ENCODE measurements at places on chromosomes 11 and 22.
A peak's percentile ranks its signal among the peaks of the same experiment; 100 is the strongest.

GRCh38 chr11:22859756-22860155, 518 bp downstream of the CCDC179 start:
- DNase-seq: no peak

GRCh38 chr11:26556582-26556981, 15.5 kb downstream of the MUC15 start:
- no peak for DNase-seq

DNA sequence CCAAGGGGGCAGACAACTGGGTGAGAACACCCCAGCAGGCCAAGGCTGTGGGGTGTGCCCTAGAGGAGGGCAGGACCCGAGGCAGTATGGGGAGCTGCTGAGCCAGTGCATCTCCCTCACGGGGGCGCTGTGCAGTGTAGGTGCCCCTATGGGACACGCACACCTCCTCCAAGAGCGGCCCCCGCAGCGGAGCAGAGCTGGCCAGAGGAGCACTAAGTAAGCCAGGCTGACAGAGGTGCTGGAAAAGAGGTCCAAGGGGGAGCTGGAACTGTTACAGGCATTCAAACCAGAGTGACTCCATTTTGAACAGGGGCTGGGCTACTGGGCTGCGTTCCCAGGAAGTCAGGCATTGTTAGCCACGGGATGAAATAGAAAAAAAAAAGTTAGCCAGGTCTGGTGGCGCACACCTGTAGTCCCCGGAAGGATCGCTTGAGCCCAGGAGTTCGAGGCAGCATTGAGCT, 41.8 kb downstream of the TST start:
- DNase-seq: peak; percentile 3

DNA sequence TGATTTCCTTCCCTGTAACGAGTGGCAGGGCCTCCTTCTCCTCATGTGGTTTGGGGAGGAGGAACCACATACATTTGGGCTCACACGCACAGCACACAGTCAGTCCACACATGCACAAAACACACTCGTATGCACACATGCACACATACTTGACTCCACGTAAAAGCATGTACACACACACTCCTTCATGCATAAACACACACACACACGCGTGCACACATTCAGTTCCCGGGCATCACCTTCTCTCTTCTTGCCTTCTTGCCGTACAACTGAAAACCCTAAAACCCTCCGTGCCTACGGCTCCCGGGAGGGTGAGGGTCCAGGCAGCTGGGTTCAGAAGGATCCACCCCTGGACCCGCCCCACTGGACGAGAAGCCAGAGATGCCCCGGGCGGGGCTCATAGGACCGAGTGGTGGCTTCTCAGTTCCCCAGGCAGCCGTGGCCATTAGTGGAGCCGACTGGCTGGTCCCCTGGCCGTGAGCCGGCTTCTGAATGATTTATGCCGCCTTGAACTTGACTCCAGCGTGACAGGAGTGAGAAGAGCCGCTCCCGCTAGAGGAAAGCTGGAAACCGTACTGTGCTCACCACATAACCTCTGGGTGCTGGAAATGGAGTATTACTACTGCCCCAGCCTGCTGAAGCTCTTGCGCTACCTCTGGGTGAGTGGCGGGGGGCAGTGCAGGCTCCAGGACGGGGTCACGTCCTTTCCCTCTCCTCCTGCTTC, 117.4 kb downstream of the KIAA1671 start:
- no peak for DNase-seq

DNA sequence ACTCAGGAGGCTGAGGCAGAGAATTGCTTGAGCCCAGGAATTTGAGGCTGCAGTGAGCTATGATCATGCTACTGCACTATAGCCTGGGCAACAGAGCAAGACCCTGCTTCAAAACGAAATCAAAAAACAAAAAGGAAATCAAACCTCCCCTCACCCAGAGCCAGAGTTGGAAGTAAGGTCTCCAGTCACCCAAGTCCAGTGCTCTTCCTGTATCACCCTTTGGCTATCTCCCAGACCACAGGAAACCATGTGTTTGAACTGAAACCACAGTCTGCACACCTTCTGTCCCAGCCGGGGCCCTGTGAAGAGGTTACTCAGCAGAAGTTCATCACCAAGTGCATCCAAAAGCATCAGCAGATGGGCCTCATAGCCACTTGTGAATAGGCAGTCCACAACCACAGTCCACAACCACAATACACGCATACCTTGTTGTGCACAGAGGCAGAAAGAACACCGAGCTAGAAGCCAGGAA, 4.6 kb downstream of the MYH9 start:
- no peak for DNase-seq

DNA sequence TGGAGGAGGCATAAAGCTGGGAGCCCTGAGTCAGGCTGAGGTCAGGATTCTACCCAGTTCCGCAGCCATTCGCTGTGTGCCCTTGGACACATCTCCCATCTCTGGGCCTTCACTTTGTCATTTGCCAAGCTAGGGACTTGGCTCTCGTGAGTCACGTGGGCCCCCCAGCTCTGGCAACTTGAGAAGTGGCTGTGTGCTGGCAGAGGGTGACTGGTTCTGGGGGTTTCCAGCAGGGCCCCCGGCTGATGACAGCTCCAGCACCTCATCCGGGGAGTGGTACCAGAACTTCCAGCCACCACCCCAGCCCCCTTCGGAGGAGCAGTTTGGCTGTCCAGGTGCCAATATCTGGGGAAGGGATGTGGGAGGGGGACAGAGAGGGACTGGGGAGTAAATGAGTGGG, 46.6 kb downstream of the CD6 start:
- no peak for DNase-seq

DNA sequence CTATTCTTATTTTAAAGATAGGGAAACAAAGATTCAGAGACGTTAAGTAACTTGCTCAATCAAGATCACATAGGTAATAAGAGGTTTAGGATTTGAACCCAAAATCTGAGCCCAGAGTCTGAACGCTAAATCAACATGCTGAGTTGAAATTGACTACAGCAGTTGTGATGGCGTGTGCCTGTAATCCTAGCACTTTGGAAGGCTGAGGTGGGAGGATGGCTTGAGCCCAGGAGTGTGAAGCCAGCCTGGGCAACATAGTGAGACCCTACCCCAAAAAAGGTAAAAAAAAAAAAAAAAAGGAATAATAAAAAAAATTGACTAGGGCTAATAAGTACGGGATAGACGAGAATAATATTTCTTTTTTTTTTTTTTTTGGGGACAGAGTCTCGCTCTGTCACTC, 1.4 kb upstream of the NR1H3 start:
- no peak for DNase-seq

DNA sequence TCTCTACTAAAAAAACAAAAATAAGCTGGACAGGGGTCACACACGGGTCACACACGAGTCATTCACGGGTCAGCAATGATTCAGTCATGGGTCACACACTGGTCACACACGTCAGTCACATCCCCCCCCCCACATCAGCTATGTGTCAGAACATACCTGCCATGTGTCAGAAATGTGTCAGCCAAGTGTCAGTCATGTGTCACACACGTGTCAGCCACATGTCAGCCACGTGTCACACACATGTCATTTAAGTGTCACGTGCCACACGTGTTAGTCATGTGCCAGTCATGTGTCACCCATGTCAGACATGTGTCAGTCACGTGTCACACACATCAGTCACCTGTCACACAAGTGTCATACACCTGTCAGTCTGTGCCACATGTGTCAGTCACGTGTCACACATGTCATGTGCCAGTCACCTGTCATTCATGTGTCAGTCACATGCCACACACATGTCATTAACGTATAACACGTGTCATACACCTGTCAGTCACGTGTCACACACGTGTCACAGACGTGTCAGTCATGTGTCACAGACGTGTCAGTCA, 28.7 kb upstream of the MMP20 start:
- no peak for DNase-seq

DNA sequence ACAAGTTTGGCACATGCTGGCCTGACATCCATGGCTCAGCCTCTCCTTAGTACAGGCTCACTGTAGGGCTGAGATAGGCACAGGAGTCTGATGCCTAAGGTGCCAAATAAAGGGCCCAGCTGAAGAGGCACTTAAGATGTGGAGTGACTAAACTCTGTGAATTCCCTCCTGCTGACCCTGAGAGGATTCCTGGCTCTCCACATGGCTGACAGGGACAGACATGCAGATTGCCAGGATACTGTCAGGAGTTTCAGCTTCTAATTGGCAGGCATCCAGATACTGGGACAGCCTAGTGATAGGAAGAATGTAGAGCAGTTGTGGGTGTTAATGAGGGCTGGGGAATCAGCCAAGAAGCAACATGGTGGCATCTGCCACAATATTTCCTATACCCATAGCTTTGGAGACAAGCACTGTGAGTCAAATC, 558.7 kb downstream of the INSC start:
- peak; percentile 96 for DNase-seq

GRCh38 chr11:64970731-64971151, 1.2 kb downstream of the MAJIN start:
- no peak for DNase-seq

DNA sequence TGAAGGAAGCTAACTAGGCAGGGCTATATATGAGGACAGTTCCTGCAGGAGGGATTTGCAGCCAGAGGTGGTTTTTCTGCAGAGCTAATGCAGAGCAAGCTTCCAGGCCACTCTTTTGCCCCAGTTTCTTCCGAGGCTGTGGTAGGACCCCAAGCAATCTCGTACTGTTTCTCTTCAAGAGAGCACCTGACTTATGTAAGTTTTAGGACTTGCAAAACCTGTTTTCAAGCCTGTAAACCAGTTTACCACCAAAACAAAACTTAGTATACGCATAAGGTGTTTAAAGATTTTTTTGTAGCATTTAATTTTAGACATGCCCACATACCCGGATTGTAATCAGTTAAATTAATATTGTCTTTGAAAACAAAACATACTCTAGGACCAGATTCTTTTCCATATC, 7.7 kb upstream of the APLP2 start:
- no peak for DNase-seq

DNA sequence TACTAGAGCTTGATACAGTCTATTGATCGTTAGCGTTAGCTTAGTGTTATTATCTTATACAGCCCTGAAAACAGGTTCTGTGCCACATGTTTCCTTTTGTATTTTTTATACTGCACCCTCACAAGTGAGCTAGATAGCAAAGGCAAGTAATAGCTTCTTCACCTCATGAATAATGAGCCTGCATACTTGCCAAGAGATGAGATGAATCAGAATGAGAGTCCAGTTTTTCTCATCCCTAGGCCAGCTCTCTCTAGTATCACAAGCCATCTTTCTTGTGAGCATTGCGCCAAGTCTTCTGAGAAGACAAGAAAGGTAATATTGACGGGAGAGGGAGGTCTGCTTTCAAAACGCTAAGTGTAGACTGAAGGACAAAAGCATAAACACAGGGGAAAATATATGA, 8.7 kb upstream of the CARD18 start:
- no peak for DNase-seq

GRCh38 chr22:36435516-36436415, 45.7 kb downstream of the TXN2 start:
- DNase-seq: no peak

GRCh38 chr11:134292661-134293060, 16.5 kb downstream of the GLB1L3 start:
- no peak for DNase-seq

DNA sequence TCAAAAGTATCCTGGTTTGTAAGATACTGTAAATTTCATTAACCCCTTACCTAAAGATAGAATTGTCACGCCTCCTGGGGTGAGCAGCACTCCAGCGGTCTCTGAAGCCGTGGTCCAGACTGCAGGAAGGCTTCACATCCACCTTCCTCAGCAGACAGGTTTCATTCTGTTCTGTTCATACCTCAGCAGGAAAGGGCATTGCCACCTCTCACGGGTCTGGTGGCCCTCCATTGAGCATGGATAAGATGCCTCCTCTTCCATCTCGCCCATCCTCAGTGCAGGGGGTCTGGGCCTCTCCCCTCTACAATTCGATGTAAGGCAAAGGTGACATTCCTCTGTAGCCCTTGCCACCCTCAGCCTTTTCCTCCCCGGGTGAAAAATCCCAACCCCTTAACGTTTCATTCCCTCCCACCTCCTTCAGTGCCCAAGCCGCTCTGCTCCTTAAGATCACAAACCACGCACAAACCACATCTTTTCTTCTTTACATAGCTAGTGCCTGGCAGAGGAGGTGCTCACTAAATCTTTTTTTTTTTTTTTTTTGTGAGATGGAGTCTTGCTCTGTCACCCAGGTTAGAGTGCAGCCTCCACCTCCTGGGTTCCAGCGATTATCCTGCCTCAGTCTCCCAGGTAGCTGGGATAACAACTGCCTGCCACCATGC, 28.5 kb downstream of the RPUSD4 start:
- no peak for DNase-seq

GRCh38 chr11:86444981-86445380, 70.3 kb downstream of the CCDC81 start:
- no peak for DNase-seq

GRCh38 chr22:27463121-27463660, 338.4 kb downstream of the MN1 start:
- DNase-seq: no peak

DNA sequence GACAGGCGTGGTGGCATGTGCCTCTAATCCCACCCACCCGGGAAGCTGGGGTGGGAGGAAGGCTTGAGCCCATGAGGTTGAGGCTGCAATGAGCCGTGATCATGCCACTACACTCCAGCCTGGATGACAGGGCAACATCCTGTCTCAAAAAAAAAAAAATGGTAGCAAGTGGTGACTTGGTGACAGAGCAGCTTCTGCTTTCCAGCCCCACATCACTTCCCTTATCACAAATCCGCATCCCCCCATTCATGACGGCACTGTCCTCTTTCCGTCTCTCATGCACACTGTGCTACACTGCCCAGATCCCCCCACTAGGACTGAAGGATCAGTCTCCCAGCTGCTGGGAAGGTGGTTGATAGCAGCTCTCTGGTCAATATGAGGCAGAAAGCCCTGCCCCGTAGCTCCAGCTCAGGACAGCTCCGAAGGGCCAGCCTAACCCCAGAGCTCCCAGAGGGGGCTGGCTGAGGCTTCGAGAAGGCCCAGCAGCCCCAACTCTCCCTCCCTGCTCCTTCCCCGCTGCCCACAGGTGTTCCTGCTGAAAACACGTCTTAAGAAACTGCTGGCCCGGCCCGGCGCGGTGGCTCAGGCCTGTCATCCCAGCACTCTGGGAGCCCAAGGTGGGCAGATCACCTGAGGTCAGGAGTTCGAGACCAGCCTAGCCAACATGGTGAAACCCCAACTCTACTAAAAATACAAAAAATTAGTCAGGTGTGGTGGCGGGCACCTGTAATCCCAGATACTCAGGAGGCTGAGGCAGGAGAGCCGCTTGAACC, 15.9 kb downstream of the PGA5 start:
- DNase-seq: no peak

DNA sequence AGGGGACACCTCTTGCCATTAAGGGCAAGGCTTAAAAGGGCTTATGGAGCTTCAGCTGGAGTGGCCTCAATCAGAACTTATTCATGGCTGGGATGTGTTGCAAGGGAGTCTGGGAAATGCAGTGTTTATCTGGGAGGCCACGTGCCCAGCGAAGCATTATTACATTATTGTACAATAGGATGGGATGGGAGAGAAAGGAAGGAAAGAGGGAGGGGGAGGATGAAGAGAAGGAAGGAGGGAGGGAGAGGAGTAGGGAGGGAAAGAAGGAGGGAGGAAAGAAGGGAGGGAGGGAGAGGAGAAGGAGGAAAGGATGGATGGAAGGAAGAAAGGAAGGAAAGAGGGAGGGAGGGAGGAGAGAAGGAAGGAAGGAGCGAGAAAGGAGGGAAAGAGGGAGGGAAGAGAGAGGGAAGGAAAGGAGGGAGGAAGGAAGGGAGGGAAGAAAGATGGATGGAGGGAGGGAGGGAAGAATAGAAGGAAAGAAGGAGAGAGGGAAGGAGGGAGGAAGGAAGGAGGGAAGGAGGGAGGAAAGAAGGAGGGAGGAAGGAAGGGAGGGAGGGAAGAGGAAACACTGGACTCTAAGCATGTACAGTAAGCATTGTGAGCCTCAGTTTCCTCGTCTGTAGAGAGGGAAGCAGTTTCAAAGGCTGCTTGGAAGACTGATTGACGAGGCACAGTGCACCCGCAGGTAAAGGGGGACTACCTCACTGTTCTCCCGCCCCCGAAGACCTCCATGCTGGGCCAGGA, 62.2 kb downstream of the MYEOV start:
- no peak for DNase-seq

Data from NCI-H524 treated with DMSO at 0.1 percent for 48 hours (cell line).